Activated CD4-positive, alpha-beta T cell treated with anti-CD3 and anti-CD28 coated beads, Interleukin-2, amount 10 ng/mL, durations not matched to agents 24 days and 14 days (primary cell): ENCODE measurements at places on chromosomes 12 and 14. TPM values are rescaled to one million over a fixed set of nuclear protein-coding genes. Genes with fewer than 3 reads are reported as not detected.
A peak's percentile ranks its signal among the peaks of the same experiment; 100 is the strongest.

Gene PLD4
- total RNA-seq, result 0.07 and 0.21 TPM in 2 replicates

Gene TOMM20L
- total RNA-seq, result not detected in 2 replicates

GRCh38 chr12:47949441-47950341 lies 13.7 kb upstream of the TMEM106C start:
- peak; percentile 86 for DNase-seq

GRCh38 chr12:60805364-60805763 lies 1209.5 kb downstream of the SLC16A7 start:
- no peak for DNase-seq

DNA sequence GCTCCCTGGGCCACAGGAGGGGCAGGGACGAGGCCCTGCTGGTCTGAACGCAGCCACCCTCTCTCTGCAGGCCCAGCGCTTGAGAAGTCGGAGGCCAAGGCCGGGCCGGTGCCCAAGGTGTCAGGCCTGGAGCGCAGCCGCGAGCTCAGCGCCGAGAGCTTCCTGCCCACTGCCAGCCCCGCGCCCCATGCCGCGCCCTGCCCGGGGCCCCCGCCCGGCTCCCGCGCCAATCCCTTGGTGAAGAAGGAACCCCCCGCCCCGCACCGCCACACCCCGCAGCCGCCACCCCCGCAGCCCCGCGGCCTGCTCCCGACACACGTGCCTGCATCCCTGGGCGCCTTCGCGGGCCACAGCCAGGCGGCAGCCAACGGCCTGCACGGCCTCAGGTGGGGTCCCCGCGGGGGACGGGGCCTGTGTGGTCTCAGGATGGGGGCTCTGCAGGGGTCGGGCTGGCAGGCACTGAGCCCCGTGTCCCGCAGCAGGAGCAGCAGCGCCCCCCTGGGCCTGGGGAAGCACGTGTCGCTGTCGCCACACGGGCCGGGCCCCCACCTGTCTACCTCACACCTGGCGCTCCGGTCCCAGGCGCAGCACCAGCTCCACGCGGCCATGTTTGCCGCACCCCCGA lies 40.4 kb downstream of the LRCOL1 start:
- no peak for DNase-seq

DNA sequence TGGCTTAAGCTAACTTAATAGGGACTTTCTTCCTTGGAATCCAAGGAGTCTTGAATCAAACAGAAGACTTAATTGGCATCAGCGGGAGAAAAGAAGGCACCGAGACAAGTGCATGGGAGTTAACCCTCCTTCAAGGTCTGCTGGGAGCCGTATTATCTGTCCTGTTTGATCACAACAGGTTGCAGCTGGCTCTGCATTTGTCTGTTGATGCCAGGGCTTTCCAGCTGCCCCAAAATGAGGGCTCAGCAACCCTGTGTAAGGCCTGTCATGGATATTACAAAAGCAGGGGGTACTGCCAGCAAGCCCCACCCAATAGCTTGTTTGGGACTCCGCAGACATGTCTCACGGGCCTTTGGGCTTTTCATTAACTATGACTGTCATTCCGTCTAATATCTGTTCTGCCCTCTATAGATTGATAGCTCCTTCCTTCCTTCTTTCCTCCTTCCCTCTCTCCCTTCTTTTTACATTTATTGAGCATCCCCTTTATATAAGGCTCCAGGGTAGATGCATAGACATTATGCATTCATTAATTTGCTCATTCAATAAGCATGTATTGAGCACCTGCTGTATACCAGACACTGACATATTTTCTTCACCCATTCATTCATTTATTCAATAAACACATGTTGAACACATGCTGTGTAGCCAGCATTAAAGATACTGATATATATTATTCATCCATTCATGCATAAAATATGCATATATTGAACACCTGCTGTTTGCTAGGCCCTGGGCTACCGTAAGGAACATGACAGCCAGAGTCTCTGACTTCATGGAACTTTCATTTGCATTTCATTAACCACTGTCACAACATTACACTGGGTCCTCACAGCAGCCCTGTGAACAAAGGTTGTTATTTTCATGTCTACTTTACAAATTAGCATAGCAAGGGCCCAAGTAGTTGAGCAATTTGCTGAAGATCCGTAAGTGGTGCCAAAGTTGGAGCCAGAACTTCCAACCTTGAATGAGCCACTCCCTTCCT lies 56.2 kb downstream of the SVOP start:
- no peak for DNase-seq

Gene CLEC9A
- total RNA-seq, result not detected in 2 replicates

- no peak for DNase-seq
Observed at GRCh38 chr14:76121089-76121748, 30.5 kb upstream of the GPATCH2L start.

GRCh38 chr12:53328043-53328435 lies 6.6 kb upstream of the AAAS start:
- no peak for DNase-seq

GRCh38 chr12:112456029-112456428 lies 37.3 kb downstream of the PTPN11 start:
- no peak for DNase-seq

Gene HOXC11
- not detected in 2 replicates for total RNA-seq

DNA sequence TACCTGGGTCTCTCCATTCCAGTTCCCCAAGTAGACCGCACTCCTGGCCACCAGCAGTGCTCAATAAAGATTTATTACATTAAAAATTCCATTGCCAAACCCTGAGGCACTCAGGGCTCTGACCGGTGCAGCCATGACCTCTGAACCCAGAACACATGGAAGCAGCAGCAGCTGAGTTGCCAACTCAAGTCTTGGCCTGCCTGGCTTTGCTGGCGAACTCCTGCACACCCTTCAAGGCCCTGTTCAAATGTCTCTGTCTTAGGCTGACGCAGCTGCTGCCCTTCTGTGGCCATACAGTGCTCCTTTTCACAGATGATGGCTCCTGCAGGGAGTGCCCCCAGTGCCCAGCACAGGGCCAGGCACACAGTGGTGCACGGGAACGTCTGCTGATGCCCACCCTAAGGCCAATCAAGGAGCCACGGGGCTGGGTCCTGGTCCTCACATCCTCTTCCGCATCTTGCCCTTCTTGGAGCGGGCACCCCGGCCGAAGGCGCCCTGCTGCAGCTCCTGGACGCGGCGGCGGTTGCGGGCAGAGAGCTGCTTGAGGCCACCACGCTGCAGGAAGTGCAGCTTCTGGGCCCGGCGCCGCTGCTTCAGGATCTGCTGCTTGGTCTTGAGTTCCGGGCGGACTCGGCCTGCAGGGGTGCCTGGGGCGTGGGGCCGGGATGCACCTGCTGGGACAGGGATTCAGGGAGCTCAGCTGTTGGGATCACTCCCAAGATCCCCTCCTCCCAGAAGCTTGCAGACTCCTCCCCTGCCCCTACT lies 9.1 kb downstream of the CFAP73 start:
- DNase-seq, result no peak

Gene PMEL
- not detected in 2 replicates for total RNA-seq

GRCh38 chr12:80107221-80107620 lies 7.9 kb downstream of the OTOGL start:
- no peak for DNase-seq

Gene SPIC
- total RNA-seq, result not detected in 2 replicates

Gene PLXNC1
- 15.0 and 16.0 TPM in 2 replicates for total RNA-seq

DNA sequence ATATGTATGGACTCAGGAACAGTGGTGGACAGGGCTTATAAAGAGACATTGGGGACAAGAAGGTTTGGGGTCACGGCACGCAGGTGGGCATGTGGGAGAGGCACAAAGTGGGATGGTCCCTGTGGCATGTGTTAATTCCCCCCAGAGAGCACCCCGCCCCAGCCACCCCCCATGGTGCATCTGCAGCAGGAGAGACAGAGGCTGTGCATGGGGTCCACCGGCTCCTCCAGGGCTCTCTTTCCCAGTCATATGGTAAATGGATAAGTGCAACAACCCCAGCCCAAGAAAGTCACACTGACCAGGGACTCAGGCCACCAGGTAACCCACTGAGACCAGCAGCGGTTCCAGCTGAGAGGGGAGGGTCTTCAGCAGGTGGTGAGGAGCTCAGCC lies 242.1 kb downstream of the BCL11B start:
- DNase-seq, result no peak

DNA sequence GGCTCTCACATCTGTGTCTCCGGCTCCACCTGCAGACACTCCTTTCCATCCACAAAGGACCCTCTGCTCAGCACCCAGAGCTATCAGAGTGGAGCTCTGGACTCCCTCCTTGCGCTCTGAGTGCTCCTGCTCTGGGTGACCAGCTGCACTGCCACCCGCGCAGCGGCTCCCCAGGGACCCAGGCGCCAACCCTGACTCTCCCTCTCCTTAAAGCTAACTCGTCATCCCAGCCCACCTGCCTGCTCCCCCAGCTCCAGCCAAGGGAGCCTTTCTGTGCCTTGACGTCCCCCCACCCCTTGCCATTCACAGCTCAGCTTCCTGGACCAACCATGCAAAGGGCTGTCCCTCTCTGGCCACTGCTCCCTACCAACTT lies 99.0 kb downstream of the SETD3 start:
- no peak for DNase-seq

GRCh38 chr14:94288610-94289465 lies 4.2 kb downstream of the SERPINA10 start:
- DNase-seq, result peak; percentile 45
